Stimulated activated CD4-positive, alpha-beta T cell treated with anti-CD3 and anti-CD28 coated beads, Interleukin-1b, Interleukin-23, amount 100 ng/mL, for 4 hours (primary cell): ENCODE measurements at places on chromosomes 6 and 20.

- no peak for DNase-seq
Measured at GRCh38 chr20:36541227-36541767, at the start of gene MYL9. Gene MYL9, plus strand, starts transcription at chr20:36541519. Its CDS starts 3,366 bp downstream, at chr20:36544885.

GRCh38 chr6:41687501-41688175, 47.8 kb downstream of the TFEB start:
- DNase-seq = no peak

GRCh38 chr6:52251113-52251512, 6.8 kb upstream of the IL17F start:
- no peak for DNase-seq

GRCh38 chr6:168404560-168404959, 36.4 kb upstream of the SMOC2 start:
- DNase-seq = no peak

DNA sequence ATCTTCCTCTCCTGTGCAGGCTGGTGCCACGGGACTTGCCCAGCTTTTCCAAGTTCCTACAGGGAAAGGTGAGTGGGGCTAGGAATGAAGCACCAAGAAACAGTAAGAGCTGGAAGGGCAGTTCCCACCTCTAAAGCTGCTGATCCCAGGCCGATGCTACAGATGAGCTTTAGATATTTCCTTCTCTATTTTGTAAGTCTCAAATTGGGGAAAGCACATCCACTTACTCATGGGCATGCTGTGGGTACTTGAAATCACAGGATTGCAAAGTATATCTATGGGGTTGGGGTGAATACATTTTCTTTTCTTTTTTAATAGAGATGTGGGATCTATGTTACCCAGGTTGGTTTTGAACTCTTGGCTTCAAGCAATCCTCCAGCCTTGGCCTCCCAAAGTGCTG, 3.1 kb downstream of the ZBTB2 start:
- DNase-seq = no peak

DNA sequence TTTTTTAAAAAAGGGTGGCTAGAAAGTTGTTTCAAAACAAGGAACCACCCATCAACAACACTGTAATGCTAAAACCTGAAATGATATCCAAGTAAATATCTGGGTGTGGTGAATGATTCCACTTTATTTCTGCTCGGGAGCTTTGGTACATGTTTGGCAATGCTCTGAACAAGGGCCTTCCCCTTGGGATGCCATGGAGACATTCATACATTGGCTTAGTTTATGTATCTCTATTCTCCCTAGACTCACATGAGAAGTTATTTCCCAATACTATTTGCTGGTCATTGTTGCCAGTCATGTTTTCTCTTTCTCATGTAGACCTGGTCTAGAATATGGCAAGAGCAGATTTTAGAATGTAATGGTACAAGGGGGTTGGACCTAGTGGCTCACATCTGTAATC, 22.9 kb downstream of the ADTRP start:
- no peak for DNase-seq

DNA sequence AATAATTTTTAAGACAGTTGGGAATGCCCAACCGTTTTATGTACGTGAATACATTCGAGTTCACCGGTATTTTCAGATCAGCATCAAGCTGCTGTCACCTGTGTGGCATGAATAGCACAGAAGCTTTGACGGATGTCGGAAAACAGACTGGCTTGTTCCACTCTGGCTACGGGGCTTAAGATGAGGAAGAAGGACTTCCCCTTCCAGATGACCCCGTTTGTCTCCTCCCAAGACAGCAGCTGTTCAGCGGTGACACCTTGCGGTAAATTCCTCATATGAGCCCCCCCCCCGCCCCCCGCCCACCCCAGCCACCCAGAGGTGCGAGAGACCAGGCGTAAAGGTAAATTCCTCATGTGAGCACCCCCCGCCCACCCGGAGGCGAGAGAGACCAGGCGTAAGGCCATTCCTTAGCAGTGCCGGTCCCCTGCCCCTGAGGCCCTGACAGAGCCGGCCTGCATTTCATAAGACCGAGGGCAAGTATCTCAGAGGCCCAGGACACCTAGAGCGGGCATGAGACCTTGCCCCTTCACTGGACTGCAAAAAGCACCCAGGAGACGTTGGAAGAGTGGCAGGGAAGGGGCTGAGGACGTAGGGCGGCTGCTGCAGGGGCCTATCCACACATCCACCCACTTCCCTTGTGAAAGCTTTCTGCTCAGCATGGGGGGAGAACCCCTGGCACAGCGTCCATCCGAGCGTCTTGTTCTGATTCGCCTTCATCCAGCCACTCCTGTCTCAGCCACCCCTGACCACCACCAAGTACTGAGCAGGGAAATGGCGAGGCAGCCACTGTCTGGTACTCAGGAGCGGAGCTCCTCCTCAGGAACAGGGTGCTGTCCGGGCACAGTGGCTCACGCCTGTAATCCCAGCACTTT, 7.3 kb upstream of the PCMTD2 start:
- no peak for DNase-seq
